Activated T-helper 1 cell treated with Interleukin-2 at 50 U/mL for 16 hours (primary cell): ENCODE measurements at places on chromosomes 5 and 9.

DNA sequence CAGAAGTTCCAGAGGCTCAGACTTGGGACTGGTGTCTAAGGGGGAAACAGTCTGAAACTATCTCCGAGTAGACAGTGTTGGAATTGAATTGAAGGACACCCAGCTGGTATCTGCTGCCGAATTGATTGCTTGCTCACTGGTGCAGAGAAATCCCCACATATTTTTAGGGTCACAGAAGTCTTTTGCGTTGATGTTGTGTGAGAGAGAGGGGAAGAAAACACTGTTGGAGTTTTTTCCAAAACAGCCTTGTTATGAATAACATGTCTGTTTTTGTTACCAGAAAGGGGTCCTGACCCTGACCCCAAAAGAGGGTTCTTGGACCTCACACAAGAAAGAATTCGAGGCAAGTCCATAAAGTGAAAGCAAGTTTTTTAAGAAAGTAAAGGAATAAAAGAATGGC is 81.3 kb downstream of the ALDH7A1 start:
- no peak for DNase-seq

- no peak for DNase-seq
Observed at GRCh38 chr9:115668521-115668920, 485.1 kb upstream of the PAPPA start.

- no peak for DNase-seq
Observed at GRCh38 chr5:100401149-100401548, 134.0 kb upstream of the FAM174A start.

DNA sequence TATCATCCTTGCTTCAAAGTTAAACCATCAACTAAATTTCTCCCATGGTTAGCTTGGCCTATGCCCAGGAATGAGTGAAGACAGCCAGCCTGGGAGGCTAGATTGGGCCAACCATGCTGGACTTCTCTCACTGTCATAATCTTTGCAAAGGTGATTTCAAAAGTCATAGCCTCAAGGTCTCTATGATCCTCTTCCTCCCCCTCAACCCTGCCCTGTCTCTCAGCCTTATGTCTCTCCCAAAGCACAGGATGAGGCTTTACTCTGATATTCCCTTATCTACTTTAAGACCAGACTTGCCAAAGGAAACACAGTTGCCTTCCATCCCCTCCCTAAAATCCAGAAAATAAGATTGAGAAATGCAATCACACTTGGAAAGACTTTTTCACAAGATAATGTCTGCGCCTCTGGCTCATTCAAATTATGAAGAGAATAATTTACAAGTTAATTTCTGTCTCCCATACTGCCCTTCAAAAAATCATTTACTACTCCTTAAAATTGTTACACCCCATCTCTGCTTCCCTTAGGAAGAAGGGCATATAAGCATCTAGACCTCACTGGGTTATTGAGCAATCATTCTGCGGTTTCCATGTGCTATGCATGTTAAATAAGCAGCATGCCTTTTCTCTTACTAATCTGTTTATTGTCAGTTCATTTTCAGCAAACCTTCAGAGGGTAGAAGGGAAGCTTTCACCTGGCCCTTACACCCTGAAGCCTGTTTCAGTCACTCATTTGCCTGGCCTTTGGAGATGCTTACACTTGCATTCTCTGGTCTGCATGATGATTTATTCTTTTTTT is 113.8 kb upstream of the ANKRD55 start:
- DNase-seq = no peak

DNA sequence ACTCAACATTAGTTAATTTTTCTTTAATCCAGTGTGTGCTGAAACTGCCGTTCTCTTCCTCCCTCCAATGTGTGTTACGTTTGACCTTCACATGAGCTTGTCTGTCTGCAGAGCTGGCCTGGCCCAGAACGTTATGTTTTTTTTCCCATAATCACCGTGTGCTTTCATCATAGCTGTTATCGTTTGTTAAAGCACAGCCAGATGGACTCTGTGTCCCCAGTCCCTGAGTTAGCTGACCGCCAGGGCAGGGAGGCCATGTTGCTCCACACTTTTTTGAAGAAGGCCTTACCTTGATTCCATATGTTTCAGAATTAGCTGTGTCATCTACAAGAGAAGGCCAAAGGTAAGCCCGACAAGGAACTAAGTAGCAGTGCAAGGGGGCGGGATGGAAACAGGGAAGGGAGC is 55.7 kb downstream of the HSD17B3 start:
- DNase-seq = no peak

GRCh38 chr5:143605403-143606005 is 202.0 kb upstream of the NR3C1 start:
- DNase-seq = no peak

- no peak for DNase-seq
Observed at GRCh38 chr5:164577201-164577600, 1071.8 kb downstream of the MAT2B start.

- DNase-seq = no peak
Observed at GRCh38 chr5:24547132-24547531, 97.6 kb downstream of the CDH10 start.

GRCh38 chr9:115267790-115268189 is 149.8 kb upstream of the TNC start:
- no peak for DNase-seq

- no peak for DNase-seq
Observed at GRCh38 chr9:95971815-95972214, 96.3 kb downstream of the ERCC6L2 start.

- DNase-seq = no peak
Observed at GRCh38 chr9:81741103-81741502, 51.8 kb upstream of the TLE1 start.

- no peak for DNase-seq
Observed at GRCh38 chr9:4220346-4220745, 79.5 kb downstream of the GLIS3 start.

DNA sequence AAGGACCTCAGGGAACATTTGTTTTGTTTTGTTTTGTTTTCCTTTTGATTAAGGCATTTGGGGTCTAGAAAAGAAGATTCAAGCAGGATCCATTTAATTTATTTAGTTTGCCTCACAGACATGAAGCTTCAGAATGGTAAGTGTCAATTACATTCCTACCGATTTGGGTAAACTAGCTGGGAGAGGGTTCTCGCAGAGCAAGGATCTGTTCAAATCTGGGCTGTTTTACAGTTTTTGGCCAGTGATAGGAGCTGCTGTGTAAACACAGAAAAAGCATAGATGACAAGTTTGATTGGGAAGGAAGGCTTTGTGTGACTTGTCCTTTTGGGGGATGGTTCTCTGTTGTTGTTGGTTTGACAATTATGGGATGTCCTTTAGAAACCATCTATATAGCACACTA is 470.3 kb upstream of the WWC1 start:
- DNase-seq = no peak
